Fibroblast of mammary gland (primary cell): ENCODE measurements at places on chromosomes 6 and 20.

DNA sequence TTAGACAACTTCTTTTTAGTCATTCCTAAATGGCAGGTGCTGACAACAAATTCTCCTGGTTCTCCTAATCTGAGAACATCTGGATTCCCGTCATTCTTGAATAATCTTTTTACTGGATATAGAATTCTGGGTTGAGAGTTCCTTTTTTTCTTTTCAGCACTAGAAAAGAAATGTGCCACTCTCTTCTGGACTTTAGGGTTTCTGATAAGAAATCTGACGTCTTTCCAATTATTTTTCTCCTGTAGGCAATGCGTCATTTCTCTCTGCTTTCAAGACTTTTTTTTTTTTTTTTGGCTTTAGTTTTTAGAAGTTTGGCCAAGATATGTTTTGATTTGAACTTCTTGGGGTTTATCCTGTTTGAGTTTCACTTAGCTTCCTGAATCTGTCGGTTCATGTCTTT is 66.1 kb upstream of the RNF24 start:
- DNase-seq, result peak; percentile 81

DNA sequence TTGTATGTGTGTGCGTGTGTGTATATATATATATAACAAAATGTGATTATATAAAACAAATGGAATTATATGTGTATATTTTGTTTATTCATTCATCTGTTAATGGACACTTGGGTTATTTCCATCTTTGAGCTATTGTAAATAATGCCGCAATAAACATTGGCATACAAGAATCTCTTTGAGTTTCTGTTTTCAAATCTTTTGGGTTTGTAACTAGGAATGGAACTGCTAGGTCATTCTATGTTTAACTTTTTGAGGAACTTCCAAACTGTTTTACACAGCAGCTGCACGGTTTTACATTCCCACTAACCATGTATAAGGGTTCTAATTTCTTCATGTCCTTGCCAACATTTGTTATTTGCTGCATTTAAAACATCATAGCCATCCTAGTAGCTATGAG is 39.9 kb upstream of the TGM2 start:
- DNase-seq, result no peak

DNA sequence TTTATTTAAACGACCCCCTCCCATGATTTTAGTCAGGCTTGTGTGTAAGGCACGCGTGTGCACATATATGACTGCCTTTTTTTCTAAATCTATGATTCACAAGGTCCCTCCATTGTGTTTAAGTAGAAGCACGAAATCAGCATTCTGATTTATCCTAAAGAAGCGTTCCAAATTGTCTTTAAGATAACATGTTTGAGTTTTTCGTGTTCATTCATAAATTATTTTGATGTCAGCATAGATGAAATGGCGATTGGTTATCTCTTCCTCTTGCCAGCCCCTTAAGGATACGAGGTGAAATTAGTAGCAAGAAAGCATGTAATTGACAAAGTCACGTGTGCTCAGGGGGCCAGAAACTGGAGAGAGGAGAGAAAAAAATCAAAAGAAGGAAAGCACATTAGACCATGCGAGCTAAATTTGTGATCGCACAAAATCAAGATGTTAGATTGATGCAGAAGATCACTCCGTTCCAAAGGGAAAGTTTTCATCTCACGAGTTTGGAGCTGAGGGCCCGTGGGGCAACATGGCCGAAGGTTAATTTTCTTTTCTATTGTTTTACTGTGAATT is at the start of gene LIN28B:
TSS of gene LIN28B (plus strand) at position 377 of the 564 bp plus-strand sequence. CDS start at position 521, 144 bp downstream.
- no peak for DNase-seq

- DNase-seq, result peak; percentile 61
These were observed 15.6 kb downstream of the PM20D2 start for GRCh38 chr6:89161326-89162046.

GRCh38 chr20:17621229-17621968 is 51.5 kb downstream of the DSTN start:
- no peak for DNase-seq

- DNase-seq, result peak; percentile 16
These were observed 391 bp downstream of the MAPRE1 start for GRCh38 chr20:32819992-32820697.

- no peak for DNase-seq
These were observed 75.8 kb downstream of the SMLR1 start for GRCh38 chr6:130903007-130903406.

- DNase-seq, result no peak
These were observed 45.3 kb upstream of the STXBP5 start for GRCh38 chr6:147158881-147159280.

DNA sequence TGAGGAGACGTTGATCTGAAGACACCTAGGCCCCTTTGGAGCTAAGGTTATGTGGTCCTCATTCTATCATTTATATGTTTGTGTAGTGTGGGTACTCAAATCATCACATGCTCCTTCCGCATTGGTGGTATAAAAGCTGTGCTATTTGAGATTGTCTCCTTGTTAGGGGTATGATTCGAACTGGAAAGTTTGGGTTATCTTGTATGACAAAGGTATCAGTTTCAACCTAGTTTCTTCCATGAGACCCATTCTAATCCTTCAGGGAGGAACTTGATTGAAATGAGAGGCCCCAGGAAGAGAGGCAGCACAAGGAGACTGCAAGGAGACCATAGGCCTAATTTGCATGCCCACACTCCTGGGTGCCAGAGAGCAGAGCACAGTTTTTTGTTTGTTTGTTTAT is 104.2 kb upstream of the TIAM2 start:
- no peak for DNase-seq

- peak; percentile 21 for DNase-seq
These were observed 65.9 kb downstream of the TMEM244 start for GRCh38 chr6:129795261-129795660.

DNA sequence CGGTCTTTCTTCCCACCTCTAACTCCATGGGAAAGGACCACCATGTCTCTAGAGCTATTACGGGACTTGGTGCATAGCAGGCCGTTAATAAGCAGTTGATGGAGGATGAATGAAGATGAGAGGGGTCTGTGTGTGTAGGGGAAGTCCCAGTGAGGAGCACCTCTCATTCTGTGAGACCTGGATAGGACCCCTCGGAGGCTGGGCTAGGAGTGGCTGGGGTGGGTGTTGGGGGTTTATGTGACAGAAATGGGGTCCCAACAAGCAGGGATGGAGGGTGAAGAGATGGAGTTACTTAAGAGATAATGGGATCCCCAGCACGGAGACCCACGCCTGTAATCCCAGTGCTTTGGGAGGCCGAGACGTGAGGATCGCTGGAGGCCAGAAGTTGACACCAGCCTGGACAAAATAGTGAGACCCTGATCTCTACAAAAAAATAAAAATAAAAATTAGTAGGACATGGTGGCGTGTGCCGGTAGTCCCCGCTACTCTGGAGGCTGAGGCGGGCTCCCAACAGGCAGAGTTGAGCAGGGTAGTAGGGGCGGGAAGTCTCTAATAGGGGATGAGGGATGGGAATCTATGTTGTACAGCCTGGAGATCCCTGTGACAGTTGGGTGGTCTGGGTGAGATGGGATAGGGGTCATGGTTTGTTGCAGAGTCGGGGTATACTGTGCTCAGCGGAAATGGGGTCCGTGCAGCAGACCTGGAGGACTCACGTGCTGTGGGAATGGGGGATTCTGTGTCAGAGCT is 677 bp upstream of the ZNF341 start:
- DNase-seq, result no peak

DNA sequence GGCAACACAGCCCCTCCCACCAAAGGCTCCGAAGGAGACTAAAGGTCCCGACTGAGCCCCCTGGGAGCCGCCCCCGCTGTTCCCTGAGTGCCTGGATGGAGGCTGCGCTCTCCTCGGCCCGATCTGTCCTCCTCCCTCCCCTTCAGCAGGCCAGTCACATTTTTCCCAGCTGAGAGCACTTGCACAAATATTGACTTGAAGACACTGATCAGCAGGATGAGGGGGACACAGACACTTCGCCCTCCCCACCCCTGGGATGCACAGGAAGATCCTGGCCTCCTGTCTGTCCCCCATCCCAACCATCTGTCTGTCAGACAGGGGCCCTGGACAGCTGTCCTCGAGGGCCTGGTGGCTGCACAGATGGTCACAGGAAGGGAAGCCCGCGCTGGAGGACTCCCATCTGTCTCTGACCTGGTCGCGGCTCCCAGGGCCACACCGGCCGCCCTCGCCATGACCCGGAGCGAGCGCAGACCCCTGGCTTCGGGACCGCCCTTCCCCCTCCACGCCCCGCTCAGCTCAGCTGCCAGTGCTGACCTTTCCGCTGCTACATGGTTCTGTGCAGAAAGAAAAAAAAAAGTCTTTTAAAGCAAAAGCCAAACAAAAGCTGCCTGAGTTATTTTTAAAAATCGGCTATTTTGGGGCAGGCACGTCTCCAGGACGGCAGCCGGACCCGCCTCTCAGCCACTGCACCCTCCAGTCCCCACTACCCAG is 11.1 kb downstream of the LAMA5 start:
- DNase-seq, result peak; percentile 66

DNA sequence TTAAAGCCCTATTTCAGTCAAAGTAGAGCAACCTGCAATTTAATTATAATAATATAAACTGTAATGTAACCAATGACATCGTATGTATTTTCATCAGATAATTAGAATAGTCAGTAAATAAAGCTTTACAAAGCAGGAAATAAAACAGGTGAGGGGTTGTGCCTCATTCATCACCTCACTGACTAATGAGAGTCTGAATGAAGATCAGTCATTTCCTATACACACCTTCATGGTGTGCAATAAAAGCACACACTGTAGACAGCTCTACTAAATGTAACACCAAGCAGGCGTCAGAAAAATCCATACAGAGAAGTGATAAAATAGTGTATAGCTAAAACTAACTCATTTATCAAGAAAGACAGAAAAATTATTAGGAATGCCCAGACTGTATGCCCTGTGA is 105.9 kb downstream of the MAN1A1 start:
- DNase-seq, result no peak

DNA sequence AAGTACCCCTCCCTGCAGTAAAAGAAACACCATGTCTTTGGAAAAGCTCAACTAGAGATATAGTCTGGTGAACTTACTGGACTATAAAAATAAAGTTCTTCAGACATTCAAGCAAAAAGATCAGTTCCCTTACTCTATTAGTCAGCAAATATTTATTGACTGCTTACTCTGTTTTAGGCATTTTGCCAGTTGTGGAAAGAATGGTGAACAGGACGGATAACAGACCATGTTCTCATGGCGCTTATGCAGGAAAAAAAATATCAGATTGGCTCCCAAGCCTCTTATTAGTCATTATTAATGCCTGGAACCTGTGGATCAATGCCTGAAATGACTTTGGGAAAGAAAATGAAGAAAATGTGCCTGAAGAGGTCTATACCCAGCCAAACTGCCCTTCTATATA is 282.2 kb upstream of the EPHA7 start:
- peak; percentile 29 for DNase-seq

GRCh38 chr6:100881707-100882040 is 545 bp upstream of the ASCC3 start:
- peak; percentile 13 for DNase-seq

DNA sequence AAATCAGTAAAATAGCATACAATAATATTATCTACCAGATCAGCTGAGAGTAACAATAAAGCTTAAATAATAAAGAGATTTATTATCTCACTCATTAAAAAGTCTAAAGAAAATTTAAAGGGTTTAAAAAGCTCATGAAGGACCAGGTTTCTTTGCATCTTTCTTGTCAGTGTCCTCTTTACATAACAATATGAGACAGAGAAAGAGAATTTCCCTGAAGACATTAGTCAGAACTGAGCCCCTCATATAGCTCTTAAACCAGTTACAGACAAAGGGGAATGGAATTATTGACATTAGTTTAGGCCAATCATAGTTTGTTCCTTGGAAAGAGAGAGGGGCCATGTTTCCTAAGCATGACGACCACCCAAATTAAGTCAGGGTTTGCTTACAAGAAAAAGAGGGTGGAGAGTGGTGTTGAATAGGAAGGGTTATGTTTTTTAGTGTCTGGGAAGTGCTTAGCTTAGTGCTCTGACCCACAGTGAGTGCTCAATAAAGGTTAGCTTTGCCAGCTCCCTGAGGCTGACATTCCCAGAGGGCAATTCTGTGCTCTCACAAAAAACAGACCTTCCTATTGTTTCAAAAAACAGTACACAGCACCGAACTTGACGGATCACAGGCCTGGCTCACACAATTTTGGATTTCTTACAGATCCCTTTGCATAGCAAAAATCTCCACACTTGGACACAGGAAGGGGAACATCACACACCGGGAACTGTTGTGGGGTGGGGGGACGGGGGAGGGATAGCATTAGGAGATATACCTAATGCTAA is 3.6 kb upstream of the PLCB1 start:
- DNase-seq, result no peak

- DNase-seq, result no peak
These were observed 48.9 kb upstream of the UST start for GRCh38 chr6:148697895-148698440.

DNA sequence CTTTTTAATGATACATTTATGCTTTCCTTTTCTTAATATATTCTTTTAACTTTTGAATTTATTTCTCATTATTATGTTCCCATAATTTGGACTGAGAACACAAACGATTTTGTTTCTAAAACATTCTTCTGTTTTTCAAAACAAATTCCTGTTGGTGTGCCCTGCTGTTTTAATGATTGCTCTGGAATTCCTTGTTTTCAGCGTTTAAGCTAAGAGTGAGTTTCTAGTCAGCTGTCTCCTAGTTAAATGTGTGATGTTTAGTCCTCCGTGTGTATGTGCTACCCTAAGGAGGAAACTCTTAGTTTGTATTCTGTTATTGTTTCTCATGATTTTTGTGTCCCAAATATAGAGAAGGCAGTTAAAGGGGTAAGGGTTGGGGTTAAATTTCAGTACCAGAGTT is 306.1 kb upstream of the RGS17 start:
- no peak for DNase-seq

DNA sequence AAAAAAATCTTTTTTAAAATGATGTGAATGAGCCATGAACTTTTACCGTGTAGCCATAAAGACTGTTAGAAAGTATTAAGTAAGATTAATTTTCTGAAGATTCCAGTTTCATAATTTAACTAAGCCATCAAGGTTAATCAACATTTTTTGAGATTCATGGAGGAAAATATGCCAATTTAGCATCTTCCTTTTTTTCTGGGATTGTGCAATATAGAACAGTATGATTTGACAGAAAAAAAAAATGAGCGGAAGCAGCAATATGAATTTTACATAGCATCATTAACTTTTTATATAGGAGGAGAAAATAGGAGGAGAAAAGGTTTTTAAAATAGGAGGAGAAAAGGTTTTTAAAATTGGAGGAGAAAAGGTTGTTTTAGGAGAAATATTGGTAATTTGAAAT is 306.3 kb downstream of the ADGRB3 start:
- no peak for DNase-seq

GRCh38 chr6:106117579-106117978 is 31.4 kb downstream of the PRDM1 start:
- DNase-seq, result no peak

- peak; percentile 53 for DNase-seq
These were observed 1.8 kb upstream of the PHACTR2 start for GRCh38 chr6:143675946-143676345.

GRCh38 chr6:75098709-75099108 is 107.1 kb downstream of the COL12A1 start:
- peak; percentile 99 for DNase-seq
